ENCODE measurements at places on chromosomes 5 and 9.

DNA sequence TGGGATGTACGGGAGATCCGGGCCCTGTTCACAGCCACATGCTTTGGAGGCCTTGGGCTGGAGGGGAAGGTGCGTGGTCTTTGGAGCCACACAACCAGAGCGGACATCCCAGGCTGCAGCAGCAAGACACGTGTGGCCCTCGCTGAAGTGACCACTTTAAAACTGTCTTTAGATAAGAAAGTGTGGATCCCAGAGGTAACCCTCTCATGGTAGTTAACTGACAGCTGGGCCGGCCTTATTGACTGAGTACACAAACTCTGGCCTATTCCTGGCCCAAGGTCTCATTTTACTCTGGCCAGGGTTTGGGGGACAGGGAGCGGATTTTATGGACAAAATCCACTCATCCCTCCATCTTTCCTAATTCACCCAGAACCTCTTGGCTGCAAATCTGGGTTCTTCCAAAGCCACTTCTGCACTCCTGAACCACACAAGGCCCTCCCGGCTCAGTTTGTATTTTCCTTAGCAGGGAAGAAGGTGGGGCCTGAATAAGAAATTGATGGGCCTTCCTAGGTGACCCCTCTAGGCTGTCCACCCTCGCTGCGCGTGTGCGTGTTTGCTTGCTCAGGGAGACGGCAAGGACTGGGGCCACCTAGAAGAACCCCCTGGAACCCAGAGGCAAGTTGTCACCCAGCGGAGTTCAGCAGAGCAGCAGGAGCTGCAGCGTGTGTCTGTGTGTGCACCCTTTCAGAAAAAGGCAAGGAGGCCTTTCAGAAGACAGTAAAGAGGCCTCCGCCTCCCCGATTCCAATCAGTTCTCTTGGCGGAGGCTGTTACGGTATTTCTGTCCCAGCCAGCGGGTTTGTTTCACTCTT lies 73.3 kb upstream of the ORM1 start:
- no peak for DNase-seq

GRCh38 chr9:126606483-126606870 lies 7.3 kb upstream of the LMX1B start:
- DNase-seq, result no peak

GRCh38 chr9:99921875-99922710 lies 15.6 kb downstream of the STX17 start:
- no peak for DNase-seq

- DNase-seq, result no peak
Measured at GRCh38 chr5:138649775-138650174, 74.6 kb upstream of the HSPA9 start.

Measured in activated gamma-delta T cell treated with Interleukin-2 at 50 U/mL for 16 hours (primary cell).